B cell (primary cell): ENCODE measurements at places on chromosomes 7 and 10. TPM values are rescaled to one million over a fixed set of nuclear protein-coding genes. Genes with fewer than 3 reads are reported as not detected.

DNA sequence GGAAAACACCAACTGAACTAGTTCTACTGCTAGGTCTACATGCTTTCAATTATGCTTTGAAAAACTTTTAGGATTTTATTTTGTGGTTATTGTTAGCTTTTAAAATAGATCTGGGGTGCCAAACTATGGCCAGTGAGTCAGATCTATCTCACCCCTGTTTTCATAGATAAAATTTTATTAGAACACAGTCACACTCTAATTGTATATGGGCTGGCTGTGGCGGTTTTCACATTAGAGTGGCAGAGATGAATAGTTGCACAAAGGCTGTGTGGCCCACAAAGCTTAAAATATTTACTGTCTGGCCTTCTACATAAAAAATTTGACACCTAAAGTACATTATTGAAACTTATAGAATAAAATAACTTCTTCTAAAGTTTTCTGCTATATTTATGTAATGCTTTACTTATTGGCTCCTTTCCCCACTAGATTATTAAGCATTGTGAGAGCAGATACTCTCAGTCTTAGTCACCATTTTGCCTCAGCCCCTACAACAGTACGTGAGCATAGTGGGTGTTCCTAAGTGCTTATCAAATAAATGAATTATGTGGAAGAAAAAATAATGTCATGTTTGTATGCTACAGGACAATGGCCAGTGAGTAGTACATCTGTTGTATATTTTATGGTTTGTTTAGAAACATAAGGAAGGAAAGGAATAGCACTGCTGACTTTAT lies 5.4 kb upstream of the SUV39H2 start:
- no peak for DNase-seq

GRCh38 chr10:77189075-77189474 lies 448.5 kb downstream of the KCNMA1 start:
- no peak for DNase-seq

DNA sequence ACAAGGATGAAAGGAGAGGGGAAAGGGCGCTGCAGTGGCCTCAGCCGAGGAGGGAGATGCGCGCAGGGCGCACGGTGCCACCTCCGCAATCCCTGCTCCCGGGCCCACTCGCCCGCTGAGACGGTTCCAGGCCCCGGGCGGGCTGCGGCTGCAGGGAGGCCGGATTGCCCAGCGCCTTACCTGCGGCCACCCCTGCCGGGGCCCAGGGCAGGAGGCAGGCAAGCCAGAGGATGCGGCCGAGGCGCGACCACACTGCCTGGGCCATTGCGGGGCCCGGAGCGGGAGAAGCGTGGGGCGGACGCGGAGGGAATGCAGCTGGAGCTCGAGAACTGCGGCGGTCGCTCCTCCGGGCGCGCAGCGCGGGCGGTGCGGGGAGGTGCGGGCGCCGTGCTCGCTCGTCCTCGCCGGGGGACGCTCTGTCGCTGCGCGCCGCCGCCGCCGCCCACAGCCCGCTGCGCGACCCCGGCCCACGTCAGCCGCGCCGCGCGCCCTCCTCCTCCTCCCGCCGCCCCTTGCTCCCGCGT lies at the start of gene TMEM130:
Gene TMEM130 (minus strand): TSS at position 418 of the 524 bp plus-strand sequence. CDS start 153 bp downstream, at position 265.
- peak; percentile 41 for DNase-seq

DNA sequence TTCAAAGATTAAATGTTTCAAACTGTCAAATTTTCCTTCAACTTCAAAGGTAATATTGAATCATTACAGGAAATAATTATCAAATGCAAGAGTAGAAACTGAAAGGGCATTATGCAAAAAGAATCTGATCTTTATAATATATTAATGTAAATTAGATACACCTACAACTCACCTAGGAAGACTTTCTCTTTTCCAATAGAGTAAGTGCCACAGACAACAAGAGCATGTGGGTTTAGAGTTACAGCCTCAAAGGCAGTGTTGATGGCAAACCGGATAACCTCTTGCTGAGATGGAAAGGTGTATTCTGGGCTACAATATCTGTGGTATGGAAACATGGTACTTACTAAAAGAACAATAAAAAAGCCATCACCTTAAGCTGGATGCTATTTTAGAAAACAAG lies 11.7 kb downstream of the DCLRE1A start:
- no peak for DNase-seq

- DNase-seq = no peak
These were observed 31.1 kb downstream of the CELF2 start for GRCh38 chr10:11048707-11049278.

- no peak for DNase-seq
These were observed 490.0 kb downstream of the SH2D4B start for GRCh38 chr10:81027706-81028105.

DNA sequence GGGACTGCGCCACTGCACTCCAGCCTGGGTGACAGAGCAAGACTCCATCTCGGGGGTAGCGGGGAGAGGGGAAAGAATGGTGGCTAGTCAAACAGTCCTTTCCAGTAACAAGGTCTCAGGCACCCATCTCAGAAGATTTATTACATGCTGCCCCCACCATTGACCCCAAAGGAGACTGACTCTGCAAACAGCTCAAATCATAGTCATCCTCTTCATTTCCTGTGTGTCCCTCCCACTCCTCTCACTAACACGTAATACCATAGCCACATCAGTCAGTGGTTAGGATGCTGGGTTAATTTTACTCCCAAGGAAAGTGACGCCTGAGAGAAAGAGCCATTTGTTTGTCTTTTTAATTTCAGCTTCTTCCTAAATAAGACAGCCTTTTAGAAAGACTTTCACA lies 56.6 kb upstream of the BET1 start:
- DNase-seq = no peak

GRCh38 chr10:95308389-95309302 lies 17.8 kb upstream of the PDLIM1 start:
- no peak for DNase-seq

DNA sequence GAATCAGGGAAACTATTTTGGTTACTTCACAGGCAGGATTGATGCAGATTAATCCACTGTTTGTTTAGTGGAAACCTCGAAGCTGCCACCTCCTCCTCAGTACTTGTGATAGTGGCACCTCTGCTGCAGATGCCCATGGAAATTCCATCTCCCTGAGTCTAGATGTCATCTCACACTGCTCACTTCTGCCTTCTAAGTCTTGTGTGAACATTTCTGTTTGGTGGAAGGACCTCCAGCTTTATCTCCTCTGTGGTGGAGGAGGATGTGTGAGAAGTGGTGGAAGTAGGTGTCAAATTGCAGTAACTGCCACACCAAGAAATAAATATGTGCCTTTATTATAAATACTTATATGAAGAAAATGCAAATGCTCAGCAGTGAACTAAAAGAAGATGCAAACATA lies 25.8 kb upstream of the GPR141 start:
- DNase-seq = no peak

GRCh38 chr10:71671994-71672946 lies 47.3 kb downstream of the C10orf105 start:
- no peak for DNase-seq

DNA sequence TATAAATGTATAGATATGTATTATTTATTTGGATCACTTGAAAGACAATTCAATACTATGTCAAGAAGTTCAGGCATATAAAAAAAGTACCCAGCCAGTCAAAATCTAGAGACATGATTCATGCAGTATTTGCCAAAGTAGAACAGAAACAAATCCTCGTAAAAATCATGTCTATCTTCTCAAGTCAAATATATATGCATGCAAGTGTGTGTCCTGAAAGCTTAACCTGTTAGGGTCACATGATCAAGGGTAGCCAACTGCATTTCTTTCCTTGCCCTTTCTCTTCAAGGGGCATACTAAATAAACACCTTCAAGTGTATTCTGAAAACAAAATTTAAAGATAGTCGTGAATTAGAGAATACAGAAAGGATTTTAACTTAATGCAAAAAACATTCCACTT lies 107.0 kb downstream of the HIBADH start:
- no peak for DNase-seq

GRCh38 chr7:33423646-33424020 lies 294.3 kb downstream of the BBS9 start:
- DNase-seq = peak; percentile 37

DNA sequence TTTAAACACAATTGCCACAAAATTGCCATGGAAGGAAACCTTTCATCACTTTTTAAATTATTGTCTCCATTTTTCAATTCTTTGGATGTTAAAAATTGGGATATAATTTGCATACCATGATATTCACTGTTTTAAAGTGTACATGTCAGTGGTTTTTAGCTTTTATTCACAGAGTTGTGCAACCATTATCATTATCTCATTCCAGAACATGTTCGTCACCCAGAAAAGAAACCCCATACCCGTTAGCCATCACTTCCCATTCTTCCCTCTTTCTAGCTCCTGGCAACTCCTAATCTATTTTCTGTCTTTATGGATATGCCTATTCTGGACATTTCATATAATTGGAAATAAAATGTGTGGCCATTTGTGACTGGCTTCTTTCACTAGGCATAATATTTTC lies 260.3 kb upstream of the FERD3L start:
- no peak for DNase-seq

- DNase-seq = no peak
These were observed 54.2 kb upstream of the TARP start for GRCh38 chr7:38327637-38328036.

GRCh38 chr10:75773813-75774782 lies 342.7 kb downstream of the LRMDA start:
- DNase-seq = no peak

DNA sequence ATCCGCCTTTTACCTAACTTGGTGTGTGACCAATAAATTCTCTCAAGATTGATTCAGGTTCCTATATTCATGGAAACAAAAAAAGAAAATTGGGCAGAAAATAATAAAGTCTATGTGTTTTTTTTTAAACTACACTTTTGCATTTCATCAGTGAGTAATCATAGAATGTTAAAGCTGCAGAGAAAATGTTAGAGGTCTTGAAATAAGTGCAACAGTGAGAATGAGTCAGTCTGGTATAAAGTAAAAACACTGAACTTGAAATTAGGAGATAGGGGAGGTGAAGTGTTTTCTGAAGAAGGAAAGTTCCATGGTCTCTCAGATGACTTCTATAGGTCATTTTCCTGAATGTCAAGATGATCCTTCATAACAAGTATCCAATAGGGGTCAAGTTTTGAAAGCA lies 202.6 kb upstream of the NRP1 start:
- no peak for DNase-seq

GRCh38 chr10:1363446-1364121 lies 307.4 kb downstream of the WDR37 start:
- no peak for DNase-seq

GRCh38 chr10:130194194-130194990 lies 58.2 kb downstream of the GLRX3 start:
- DNase-seq = no peak

GRCh38 chr7:151013733-151014497 lies 10.4 kb downstream of the ATG9B start:
- peak; percentile 95 for DNase-seq

- DNase-seq = no peak
These were observed 43.4 kb downstream of the FOXL3 start for GRCh38 chr7:333393-333764.

- no peak for DNase-seq
These were observed 3.9 kb upstream of the INPP5A start for GRCh38 chr10:132533571-132534260.

GRCh38 chr7:140981951-140982350 lies 32.8 kb downstream of the MRPS33 start:
- DNase-seq = no peak

DNA sequence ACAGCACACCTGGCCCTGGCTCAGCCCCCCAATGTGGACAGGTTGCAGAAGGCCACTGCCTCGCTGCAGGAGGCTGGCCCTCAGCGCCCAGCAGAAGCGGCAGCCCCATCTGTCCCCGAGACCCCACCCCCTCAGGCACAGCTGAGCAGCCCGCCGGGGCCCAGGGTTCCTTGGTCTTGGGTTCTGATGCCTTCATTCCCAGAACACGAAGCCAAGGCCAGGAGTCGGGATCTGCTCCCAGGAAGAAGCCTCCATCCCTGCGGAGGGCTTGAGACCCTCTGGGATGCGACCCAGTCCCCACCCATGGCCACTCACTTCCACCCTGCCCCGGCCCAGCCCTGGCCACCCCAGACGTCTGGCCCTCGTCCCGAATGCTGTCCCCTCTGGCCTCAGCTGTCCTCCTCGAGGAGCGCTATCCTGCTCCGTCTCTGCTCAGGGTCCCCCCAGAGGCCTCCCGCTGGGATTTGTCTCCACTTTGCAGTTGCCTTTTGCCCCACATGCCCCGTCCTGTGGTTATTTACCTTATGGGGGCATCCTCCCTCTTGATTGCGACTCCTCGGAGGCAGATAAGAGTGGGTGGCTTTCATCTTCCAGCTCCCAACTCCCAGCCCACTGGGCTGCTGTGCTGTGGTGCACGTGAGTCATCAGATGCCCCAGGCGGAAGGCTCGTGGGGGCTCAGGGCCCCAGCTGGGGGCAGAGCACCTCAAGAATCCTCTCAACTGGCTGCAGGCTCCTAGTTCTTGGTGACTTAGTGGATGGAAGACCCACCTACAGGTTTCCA lies 97.5 kb downstream of the MKI67 start:
- no peak for DNase-seq

GRCh38 chr10:90089719-90090118 lies 388.3 kb downstream of the KIF20B start:
- DNase-seq = no peak

DNA sequence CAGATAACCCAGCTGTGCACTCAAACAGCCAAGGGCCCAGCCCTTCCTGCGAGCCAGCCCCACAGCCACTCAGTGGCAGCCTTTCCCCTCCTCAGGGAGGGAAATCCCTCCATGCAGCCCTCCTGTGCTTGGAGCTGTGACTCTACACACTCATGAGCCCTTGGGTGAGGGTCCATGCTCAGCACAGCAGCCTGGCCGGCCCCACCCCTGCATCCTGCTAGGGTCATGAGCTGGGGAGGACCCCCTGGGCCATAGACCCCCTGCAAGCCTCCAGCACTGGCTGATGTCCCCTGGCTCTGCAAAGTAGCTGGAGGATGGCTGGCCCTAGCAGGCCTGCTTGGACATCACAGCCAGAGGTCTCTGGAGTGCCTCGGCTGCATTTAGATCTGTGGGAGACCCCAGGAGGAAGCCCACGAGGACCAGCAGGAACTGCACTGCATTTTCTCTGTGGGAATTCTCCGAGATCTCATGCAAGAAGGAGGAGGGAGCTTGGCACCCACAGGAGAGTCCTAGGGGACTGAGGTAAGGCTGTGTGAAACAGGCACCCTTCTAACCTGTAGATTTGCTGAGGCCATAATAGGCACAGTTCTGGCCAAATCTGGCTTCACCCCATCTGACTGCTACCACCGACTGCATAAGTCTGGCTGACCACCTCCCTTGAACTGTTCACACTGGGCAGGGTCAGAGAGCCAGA lies 17.4 kb downstream of the TMEM273 start:
- no peak for DNase-seq

GRCh38 chr7:74417419-74417971 lies 36.2 kb upstream of the GTF2IRD1 start:
- DNase-seq = peak; percentile 73

GRCh38 chr7:22885797-22886261 lies 63.2 kb upstream of the TOMM7 start:
- peak; percentile 35 for DNase-seq

The ST8SIA6 gene
- polyA plus RNA-seq = 0.04 TPM in 1 of 2 replicates, not detected in the other

The TEX47 gene
- polyA plus RNA-seq = not detected in 2 replicates

The DHX32 gene
- 5.2 and 5.4 TPM in 2 replicates for polyA plus RNA-seq

The ZNF727 gene
- polyA plus RNA-seq = 0.19 and 0.55 TPM in 2 replicates

The CLRN3 gene
- polyA plus RNA-seq = not detected in 2 replicates

The MEIG1 gene
- polyA plus RNA-seq = not detected in 2 replicates

The AS3MT gene
- 0.25 and 0.61 TPM in 2 replicates for polyA plus RNA-seq

The ZNF804B gene
- polyA plus RNA-seq = not detected in 2 replicates

The ANKRD2 gene
- polyA plus RNA-seq = not detected in 2 replicates

The TTYH3 gene
- polyA plus RNA-seq = 8.4 and 11.3 TPM in 2 replicates

The PLOD3 gene
- 35.5 and 40.1 TPM in 2 replicates for polyA plus RNA-seq

The AGFG2 gene
- polyA plus RNA-seq = 5.6 and 11.0 TPM in 2 replicates

The DCLRE1C gene
- polyA plus RNA-seq = 20.5 and 24.0 TPM in 2 replicates

The EBF3 gene
- polyA plus RNA-seq = not detected in 2 replicates

The COMMD3 gene
- 46.0 and 53.5 TPM in 2 replicates for polyA plus RNA-seq

The PNLIPRP3 gene
- polyA plus RNA-seq = not detected in 2 replicates

The RBM33 gene
- 33.5 and 42.3 TPM in 2 replicates for polyA plus RNA-seq

The CHAT gene
- polyA plus RNA-seq = not detected in 2 replicates

The FAM25A gene
- polyA plus RNA-seq = not detected in 2 replicates

The C7orf57 gene
- polyA plus RNA-seq = not detected in 2 replicates
